ENCODE measurements at places on chromosomes 1 and 21. TPM values are rescaled to one million over a fixed set of nuclear protein-coding genes. Genes with fewer than 3 reads are reported as not detected.

DNA sequence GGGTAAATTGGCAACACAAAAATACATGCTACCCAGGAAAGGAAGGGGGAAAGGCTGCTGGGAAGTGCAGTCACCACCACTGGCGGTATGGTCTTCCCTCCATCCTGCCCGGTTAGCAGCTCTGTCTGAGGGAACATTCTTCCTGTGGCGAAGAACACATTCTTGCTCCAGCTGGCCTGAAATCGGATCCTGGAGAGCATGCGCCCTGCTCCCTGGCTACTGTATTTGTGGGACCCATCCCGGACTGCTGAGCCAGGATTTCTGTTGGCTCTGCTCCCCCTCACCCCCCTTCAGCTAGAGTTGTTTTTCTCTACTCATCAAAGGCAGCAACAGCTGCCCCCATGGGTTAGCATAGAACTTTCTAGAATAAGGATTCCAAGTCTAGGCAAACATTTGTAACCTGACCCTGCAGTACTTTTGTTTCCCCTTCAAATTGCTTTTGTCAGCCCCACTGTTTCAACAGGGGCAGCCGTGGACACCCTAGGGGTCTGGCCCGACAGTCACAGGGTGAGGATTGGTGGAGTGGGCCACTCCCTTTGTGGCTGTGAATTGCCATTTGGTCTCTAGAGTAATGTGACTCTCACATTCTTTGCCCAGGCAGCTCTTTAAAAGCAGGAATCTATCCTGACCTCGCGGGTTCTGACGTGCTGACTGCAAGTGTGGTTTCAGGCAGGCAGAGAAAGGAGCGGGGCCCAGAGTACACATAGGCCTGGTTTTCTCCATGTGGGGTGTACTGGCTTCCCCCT, 157.7 kb downstream of the TOMM20 start:
- H3K4me1 ChIP-seq = peaks cover 38% of the 10 kb centered on the region
- no peaks in the 10 kb centered on the region for H3K36me3 ChIP-seq
- H3K27me3 ChIP-seq = no peaks in the 10 kb centered on the region

The C1orf185 gene
- not detected for total RNA-seq

- H3K4me1 ChIP-seq = no peaks in the 10 kb centered on the region
- H3K36me3 ChIP-seq = no peaks in the 10 kb centered on the region
- H3K27ac ChIP-seq = no peak overlapping the region
- no peaks in the 10 kb centered on the region for H3K27me3 ChIP-seq
- DNase-seq = no peak
Measured at GRCh38 chr1:199522338-199522737, 505.2 kb upstream of the NR5A2 start.

The ITGB2 gene
- total RNA-seq = 42.4 TPM

DNA sequence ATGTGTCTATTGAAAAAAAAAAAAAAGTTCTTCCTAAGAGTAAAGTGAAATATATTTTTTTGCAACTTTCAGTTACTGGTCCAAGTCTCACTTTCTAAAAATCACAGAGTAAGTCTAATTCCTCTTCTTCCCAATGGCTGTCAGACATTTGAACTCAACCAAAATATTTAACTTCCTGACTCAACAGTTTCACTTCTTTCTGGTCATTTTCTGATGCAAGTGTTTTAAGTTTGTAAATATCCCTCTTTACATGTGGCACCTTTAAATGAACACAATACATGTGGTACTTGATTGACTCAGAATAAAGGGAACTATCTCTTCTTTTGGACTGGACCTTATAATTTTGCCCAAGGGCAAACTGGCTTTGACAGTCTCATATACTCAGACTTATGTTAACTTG, 76.7 kb downstream of the ASH1L start:
- no peaks in the 10 kb centered on the region for H3K27me3 ChIP-seq
- H3K4me1 ChIP-seq = no peaks in the 10 kb centered on the region
- peaks cover 12% of the 10 kb centered on the region for H3K36me3 ChIP-seq
- no peak for DNase-seq
- H3K27ac ChIP-seq = no peak overlapping the region
- no peak overlapping the region for H3K4me3 ChIP-seq

- H3K4me1 ChIP-seq = no peaks in the 10 kb centered on the region
- no peak overlapping the region for H3K4me3 ChIP-seq
- H3K36me3 ChIP-seq = 0 out of 2 replicates have a peak, but pooled peaks cover 4% of the 10 kb centered on the region
- no peak overlapping the region for H3K27ac ChIP-seq
- DNase-seq = no peak
- no peaks in the 10 kb centered on the region for H3K27me3 ChIP-seq
Measured at GRCh38 chr1:222880587-222880986, 65.7 kb downstream of the DISP1 start.

The CYP4Z1 gene
- total RNA-seq = not detected

- no peaks in the 10 kb centered on the region for H3K4me1 ChIP-seq
- peaks cover 13% of the 10 kb centered on the region for H3K27me3 ChIP-seq
- no peak overlapping the region for H3K4me3 ChIP-seq
- no peaks in the 10 kb centered on the region for H3K36me3 ChIP-seq
- DNase-seq = no peak
Measured at GRCh38 chr1:29454616-29455380, 218.5 kb downstream of the PTPRU start.
